ENCODE measurements at places on chromosomes 16 and 17. TPM values are rescaled to one million over a fixed set of nuclear protein-coding genes. Genes with fewer than 3 reads are reported as not detected.

ARHGAP23 gene
- 89.0 TPM for total RNA-seq

GRCh38 chr16:69277413-69277812 lies 33.7 kb upstream of the VPS4A start:
- no peaks in the 10 kb centered on the region for H3K27me3 ChIP-seq
- peaks cover 19% of the 10 kb centered on the region for H3K4me1 ChIP-seq
- no peak overlapping the region for H3K4me3 ChIP-seq
- no peak for DNase-seq
- H3K27ac ChIP-seq, result no peak overlapping the region
- H3K36me3 ChIP-seq, result no peaks in the 10 kb centered on the region

NPIPA3 gene
- total RNA-seq, result not detected

EVPLL gene
- total RNA-seq, result not detected

- H3K4me3 ChIP-seq, result no peak overlapping the region
- H3K27ac ChIP-seq, result no peak overlapping the region
- no peaks in the 10 kb centered on the region for H3K36me3 ChIP-seq
- DNase-seq, result no peak
- H3K4me1 ChIP-seq, result no peaks in the 10 kb centered on the region
Measured at GRCh38 chr16:51755039-51755501, 604.0 kb upstream of the SALL1 start.

SLC16A6 gene
- total RNA-seq, result not detected

- peaks cover 5% of the 10 kb centered on the region for H3K4me1 ChIP-seq
- no peaks in the 10 kb centered on the region for H3K36me3 ChIP-seq
- DNase-seq, result no peak
Measured at GRCh38 chr16:11507350-11507749, 79.4 kb downstream of the LITAF start.

DNA sequence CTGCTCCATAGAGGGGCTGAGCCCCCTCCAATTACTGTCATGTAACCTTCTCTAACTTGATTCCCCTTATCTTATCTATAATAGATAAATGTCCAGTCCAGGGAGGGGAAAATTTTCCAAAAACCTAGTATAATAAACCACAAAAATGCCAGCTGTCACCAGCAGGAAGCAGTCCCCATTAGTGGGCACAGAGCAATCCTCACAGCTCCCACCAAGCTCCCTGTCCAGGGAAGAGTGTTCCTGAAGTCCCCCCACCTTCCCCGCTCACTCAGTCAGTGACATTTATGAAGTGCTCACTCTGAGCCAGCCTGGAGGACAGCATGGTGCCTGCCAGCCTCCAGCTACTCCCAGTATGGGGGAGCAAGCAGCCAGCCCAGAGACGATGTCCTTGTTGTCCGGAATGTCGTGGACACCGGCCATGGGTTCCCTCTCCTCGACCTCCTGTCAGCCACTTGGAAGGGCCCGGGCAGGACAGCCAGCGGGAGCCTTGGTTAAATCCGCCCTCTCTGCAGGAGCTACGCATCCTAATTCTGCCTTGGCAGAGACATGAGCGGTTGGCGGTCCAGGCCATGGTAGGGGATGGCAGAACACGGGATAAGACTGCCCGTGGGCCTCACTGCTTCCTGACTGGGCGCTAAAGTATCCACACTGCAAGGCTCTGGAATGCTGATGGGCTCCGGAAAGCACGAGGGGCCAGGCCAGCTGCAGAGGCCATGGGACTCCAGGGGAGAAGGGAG lies 102.0 kb upstream of the CDH5 start:
- H3K4me1 ChIP-seq, result no peaks in the 10 kb centered on the region
- no peak overlapping the region for H3K4me3 ChIP-seq
- peak; percentile 59 for DNase-seq
- H3K27me3 ChIP-seq, result no peaks in the 10 kb centered on the region

- H3K4me3 ChIP-seq, result no peak overlapping the region
- no peaks in the 10 kb centered on the region for H3K36me3 ChIP-seq
- DNase-seq, result no peak
- peak overlapping the region; percentile 5 for H3K27ac ChIP-seq
Measured at GRCh38 chr16:53094013-53094630, 39.3 kb downstream of the CHD9 start.

DNA sequence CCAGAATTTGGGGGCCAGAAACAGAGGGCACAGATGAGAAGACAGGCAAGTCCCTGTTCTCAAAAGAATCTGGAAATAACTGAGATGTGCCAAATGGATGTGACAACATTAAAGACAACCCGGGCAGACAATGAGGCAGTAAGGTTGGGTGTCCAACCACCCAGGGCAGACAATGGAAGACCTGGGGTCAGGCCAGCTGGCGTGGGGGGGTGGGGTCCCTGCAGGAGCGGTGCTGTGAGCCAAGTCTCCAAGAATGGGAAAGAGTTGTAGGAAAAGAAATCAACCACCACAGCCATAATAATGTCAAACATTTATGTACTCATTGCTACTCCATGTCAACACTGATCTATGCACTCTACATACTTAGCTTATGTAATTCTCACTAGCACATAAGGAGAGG lies 203.3 kb downstream of the C16orf78 start:
- no peaks in the 10 kb centered on the region for H3K36me3 ChIP-seq
- no peak for DNase-seq
- H3K4me1 ChIP-seq, result no peaks in the 10 kb centered on the region
- no peak overlapping the region for H3K27ac ChIP-seq

DNA sequence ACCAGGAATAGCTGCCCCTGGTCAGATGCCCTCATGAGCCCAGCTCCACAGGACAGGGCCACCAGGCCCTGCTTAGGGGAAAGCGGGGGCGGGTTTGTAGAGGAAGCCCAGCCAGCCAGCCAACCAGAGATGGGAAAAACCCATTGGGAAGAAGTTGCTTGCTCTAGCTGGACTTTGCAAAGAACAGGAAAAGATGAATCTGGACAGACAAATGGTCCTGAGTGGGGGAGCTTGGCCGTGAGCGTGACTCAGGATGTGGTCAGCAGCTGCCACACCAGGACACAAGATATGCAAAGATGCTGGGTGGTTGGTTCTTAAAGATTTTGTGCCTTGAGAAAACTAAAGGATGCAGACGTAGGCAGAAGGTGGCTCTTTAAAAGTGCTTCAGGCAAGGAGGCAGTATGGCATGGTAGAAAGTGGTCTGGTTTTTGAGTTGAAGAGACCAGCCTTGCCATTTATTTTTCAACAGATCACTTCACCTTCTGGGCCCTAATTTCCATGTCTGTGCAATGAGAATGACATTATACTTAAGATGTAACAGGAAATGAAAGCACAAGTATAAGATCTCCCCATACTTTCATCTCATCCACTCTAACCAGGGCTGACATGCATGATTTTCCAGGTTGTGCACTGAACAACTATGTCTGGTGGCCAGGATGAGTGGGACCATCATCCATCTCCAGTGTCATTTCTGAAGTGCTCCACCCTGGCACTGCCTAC lies 27.8 kb upstream of the HEATR6 start:
- H3K27ac ChIP-seq, result no peak overlapping the region
- no peaks in the 10 kb centered on the region for H3K36me3 ChIP-seq
- no peaks in the 10 kb centered on the region for H3K4me1 ChIP-seq
- H3K4me3 ChIP-seq, result no peak overlapping the region

DNA sequence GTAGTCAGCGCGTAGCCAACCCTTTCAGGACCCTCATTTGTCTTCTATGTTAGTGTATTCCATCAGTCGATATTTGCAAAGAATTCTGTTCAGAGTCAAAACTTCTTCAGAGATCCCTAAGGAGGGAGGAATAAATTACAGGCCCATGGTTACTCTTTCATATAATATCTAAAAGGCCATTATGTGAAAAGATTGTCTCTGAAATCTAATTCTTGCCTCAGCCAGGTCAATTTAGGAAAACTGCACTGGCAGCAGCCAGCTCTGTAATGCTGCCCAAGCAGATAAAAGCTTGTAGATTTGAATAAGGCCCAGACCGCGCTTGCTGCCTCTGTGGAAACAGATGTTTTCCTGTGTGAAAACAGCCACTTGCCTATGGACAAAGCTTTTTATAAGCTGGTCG lies 379.8 kb downstream of the CNTNAP4 start:
- no peaks in the 10 kb centered on the region for H3K36me3 ChIP-seq
- no peak overlapping the region for H3K4me3 ChIP-seq
- H3K27me3 ChIP-seq, result no peaks in the 10 kb centered on the region

DNA sequence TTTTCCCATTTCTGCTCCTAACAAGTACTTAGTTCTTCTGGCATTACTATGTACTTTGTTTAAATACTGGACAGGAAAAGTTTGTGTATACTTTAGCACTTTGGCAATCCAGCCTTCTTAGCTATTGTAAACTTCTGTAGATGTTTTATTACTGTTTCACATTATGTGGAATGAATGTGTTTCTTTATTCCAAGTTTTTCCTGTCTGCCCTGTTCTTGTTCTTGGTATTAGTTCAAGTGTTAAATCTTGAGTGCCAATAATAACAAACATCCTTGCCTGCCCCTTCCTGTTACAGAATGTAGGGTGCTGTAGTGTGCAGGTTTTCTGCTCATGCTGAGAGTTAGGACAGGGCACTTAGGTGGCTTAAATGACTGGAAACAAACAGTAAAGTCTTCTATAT lies 7.3 kb upstream of the CAPNS2 start:
- no peaks in the 10 kb centered on the region for H3K27me3 ChIP-seq
- H3K4me1 ChIP-seq, result peaks cover 9% of the 10 kb centered on the region
- no peak for DNase-seq
- no peak overlapping the region for H3K4me3 ChIP-seq

GRCh38 chr16:23131931-23132621 lies 17.2 kb downstream of the USP31 start:
- peak overlapping the region; percentile 81 for H3K27ac ChIP-seq
- no peak for DNase-seq

GRCh38 chr16:6363396-6363795 lies 969.2 kb upstream of the RBFOX1 start:
- H3K4me1 ChIP-seq, result no peaks in the 10 kb centered on the region
- no peaks in the 10 kb centered on the region for H3K27me3 ChIP-seq
- no peak overlapping the region for H3K4me3 ChIP-seq
- DNase-seq, result no peak
- H3K27ac ChIP-seq, result no peak overlapping the region

GRCh38 chr17:8068736-8069586 lies 18.6 kb downstream of the ALOX12B start:
- H3K4me1 ChIP-seq, result peaks cover 7% of the 10 kb centered on the region
- DNase-seq, result no peak
- H3K27ac ChIP-seq, result no peak overlapping the region

GRCh38 chr17:11900041-11900476 lies 97.2 kb downstream of the ZNF18 start:
- H3K27ac ChIP-seq, result no peak overlapping the region
- H3K4me3 ChIP-seq, result no peak overlapping the region
- H3K4me1 ChIP-seq, result no peaks in the 10 kb centered on the region
- no peaks in the 10 kb centered on the region for H3K36me3 ChIP-seq

- H3K27ac ChIP-seq, result no peak overlapping the region
- no peak for DNase-seq
- no peaks in the 10 kb centered on the region for H3K36me3 ChIP-seq
- no peaks in the 10 kb centered on the region for H3K4me1 ChIP-seq
Measured at GRCh38 chr16:79049040-79049439, 551.5 kb downstream of the MAF start.

DNA sequence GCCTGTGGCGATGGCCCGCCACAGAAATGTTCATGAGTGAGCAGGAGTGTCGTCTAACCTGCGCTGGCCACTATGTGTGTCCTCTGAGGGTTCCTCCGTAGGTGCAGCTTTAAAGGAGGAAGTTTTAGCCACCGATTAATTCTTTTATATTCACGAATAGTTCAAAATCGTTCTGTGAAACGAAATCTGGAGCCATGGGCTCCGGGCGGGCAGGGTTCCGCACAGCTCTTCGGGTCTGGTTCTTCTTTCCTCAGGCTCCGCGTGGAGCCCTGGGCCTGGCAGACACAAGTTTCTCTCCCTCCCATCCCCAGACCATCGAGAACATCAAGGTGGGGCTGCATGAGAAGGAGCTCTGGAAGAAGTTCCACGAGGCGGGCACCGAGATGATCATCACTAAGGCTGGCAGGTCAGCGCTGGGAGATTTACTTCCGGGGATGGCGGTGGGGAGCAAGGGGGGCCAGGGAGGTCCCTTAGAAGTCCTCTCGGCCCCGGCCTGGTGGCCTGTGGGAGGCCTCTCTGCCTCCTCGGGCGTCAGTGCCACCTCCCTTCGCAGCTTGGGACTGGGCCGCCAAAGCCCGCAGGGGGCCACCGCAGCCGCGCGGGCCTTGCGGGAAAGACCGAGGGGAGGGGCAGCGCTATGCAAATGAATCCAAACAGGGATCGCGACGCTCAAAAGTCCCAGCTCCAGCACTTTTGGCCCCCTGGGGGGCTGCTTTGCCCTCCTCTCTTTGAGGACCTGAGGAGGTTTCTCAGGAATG lies 5.2 kb downstream of the TBX4 start:
- H3K36me3 ChIP-seq, result no peaks in the 10 kb centered on the region
- H3K4me1 ChIP-seq, result peaks cover 11% of the 10 kb centered on the region
- no peak overlapping the region for H3K27ac ChIP-seq
- H3K4me3 ChIP-seq, result peak overlapping the region; percentile 56

DNA sequence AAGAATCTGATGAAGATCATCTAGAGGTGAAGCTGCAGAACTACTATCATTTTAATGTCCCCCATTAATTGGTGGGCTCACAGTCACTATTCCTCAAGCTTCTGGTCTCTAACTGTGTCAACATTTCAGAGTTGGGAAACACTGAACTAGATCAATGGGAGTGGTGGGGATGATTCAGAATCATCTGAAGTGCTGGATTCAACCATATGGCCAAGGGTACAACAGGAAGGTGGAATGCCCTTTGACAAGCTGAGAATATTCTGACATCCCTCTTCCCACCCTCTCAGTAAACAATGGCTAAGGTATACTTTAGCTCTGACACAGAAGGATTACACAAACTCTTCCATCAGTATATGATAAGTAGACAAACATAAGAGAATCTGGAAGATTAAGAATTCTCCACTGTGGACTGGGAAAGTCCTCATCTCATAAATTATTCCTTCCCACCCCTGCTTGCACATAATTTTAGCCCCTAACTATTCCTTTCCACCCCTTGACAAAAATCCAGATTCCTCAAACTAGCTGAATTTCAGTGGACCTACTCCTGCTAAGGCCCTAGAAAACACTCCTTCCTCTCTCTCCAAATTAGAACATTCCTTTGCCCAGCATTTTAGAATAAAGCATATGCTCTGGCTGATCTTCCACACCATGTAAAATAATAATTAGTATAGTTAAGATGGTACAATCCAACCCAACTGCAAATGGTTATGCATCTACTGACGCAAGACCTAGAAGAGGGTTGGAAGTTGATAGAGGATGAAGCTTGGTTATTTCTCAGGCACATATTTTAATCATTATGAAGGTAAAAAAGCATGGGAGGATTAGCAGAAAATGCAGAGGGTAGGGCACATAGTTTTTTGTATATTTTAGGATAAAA lies 16.3 kb upstream of the RFFL start:
- DNase-seq, result no peak
- no peaks in the 10 kb centered on the region for H3K4me1 ChIP-seq
- no peak overlapping the region for H3K4me3 ChIP-seq
- no peak overlapping the region for H3K27ac ChIP-seq

GRCh38 chr16:48531011-48531962 lies 78.7 kb downstream of the N4BP1 start:
- no peak for DNase-seq
- no peaks in the 10 kb centered on the region for H3K27me3 ChIP-seq
- H3K27ac ChIP-seq, result no peak overlapping the region
- no peak overlapping the region for H3K4me3 ChIP-seq
- no peaks in the 10 kb centered on the region for H3K36me3 ChIP-seq

AANAT gene
- total RNA-seq, result not detected

Data from ascending aorta (tissue), 2 donors.